Ovary (tissue), 10 donors: ENCODE measurements at places on chromosomes 2 and 18.

GRCh38 chr2:149744865-149745264 is 157.3 kb upstream of the MMADHC start:
- DNase-seq: no peak

DNA sequence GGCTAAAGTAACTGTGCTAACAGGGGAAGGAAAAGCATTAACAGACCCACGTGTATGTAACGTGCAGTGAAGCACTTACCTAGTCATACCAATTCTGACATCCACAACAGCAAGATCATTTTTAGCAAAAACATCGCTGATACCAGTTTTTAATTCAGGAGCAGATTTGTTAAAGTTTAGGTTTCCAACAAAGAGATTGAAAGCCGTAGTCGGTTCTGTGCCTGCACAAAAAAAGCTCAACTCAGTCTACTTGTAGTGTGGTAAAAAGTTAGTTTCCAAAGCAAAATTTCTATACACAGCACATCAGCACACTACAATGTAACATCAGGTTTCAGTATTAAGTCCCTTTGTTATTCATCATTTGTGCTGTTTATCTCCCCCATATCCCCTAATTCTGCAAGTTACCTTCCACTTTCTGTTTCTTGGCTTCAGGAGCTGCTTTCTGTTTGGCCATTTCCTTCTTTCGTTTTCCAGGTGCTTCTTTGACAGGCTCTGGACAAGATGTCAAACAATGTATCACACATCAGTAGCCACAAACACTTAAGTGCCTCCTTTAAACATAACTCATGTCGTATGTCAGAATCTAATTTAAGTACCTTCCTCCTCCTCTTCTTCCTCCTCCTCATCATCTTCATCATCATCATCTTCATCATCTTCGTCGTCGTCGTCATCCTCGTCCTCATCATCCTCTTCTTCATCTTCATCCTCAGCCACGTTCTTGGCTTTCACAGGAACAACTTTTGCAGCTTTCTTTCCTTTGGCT is 4.0 kb downstream of the NCL start:
- no peak for DNase-seq

DNA sequence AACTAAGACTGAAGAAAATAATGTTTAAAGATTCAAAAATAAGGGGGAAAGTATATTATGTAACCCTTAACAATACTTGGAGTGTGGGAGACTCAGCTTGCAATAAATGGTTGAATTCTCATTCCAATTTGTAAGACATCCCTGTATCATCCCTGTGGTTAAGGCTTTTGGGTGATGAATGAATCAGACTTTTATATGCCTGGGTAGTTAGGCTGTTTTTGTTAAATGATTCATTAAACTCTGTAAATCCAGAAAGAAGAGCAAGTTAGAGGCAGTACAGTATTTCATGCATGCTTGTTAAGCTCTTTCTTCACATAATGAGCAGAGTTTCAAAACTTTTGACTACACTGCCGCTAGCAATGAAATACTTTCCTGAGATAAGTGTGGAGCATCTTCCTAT is 948.8 kb downstream of the SOCS6 start:
- no peak for DNase-seq

- DNase-seq: no peak
Observed at GRCh38 chr2:187982668-187983067, 309.0 kb upstream of the GULP1 start.

DNA sequence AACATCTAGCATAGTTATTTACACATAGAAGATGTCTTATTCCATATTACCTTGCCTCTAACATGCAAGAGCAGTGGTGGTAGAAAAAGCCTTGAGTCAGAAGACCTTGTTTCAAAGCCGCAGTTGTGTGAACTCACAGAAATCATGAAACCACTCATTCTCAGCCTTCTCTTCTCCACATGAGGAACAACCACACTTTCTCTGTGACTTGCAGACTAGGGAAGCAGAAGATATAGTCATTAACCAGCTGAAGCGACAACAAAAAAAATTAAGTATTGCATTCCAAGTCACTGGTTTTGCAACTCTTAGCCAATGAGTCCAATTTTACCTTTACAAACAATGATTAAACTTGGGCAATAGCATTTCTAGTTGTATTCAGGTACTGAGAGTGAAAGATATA is 19.0 kb downstream of the TWSG1 start:
- DNase-seq: no peak

- no peak for DNase-seq
Observed at GRCh38 chr2:120776649-120777048, 41.0 kb downstream of the GLI2 start.
